ENCODE measurements at places on chromosomes 3 and 15.

DNA sequence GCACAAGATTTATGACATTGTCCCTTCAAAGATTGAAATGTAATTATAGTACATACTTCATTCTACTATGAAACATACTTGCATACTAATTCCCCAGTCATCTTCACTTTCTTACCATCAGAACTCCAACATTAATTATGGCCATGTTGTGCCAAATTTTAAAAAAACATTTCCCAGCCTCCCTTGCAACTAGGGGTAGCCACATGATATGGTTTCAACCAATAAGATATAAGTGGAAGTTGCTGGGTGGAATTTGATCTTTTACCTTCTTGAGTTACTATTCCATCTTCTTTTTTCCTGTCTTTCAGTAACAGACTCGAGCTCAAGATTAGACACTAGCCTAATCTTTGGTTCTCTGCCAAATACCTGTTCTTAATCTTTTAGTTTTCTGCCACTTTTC, 25.6 kb upstream of the UBE3A start:
- ATAC-seq = no peak

GRCh38 chr3:31248563-31248992, 284.1 kb upstream of the STT3B start:
- no peak for ATAC-seq

DNA sequence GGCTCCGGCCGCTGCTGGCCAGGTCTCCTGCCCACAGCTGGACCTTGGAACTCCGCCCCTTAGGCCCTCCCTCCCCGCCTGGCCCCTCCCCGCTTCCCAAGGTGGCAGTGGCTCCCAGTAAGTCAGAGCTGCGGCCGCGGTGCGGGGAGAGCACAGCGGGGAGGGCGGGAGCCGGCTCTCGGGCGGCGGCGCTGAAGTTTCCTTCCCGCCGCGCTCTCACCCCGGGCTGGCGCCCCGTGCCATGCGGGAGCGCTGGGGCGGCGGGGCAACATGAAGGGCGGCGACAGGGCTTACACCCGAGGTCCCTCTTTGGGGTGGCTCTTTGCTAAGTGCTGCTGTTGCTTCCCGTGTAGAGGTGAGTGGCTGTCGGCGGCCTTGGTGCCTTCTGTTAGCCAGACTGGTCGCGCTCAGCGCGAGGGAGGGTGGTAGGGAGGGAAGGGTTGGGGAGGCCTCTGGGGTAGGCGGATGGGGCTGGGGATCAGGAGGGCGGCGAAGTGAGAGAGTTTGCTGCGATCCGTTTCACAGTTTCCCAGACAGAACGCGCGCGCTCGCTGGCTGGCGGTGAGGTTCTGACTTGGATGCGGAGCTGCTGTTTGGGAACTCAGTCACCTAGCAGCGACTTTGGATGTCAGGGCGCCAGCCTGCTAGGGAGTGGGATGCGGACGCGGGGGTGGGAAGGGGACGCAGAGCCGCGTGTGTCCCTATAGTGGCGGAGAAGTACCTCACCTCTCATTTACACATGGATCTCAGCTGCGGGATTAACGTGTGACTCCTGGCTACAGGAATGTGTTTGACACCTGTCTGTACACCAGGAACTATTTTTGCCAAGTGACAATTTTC, 145.5 kb upstream of the UMPS start:
- ATAC-seq = peak; percentile 98

DNA sequence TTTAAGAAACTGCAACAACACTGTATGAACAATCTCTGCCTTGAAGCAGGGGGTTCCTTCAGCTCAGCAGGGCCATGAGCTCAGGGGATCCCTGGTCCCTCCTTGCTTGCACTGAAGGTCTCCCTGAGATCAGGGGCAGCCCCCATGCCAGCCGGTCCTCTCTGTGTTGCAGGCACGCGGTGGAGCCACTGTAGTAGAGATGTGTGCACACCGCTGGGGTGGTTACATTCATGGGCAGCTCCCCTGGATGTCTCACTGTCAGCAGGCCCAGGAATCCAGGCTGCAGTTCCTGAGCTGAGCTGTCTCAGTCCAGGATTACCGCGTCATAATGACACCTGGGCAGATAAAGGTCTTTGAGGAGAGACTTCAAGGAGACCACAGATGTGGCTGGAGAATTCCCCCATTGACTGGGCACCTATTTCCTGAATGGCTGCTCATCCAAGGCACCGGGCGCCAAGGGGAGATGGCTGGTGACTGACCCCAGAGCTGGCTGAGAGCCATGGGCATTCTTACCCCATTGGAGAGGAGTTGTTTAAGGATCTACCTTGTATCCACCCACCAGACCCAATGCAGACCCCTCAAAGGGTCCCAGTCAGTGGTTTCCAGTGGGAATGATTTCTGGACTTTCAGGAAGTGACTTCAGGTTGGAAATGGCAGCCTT, 10.4 kb upstream of the KLF13 start:
- ATAC-seq = no peak

DNA sequence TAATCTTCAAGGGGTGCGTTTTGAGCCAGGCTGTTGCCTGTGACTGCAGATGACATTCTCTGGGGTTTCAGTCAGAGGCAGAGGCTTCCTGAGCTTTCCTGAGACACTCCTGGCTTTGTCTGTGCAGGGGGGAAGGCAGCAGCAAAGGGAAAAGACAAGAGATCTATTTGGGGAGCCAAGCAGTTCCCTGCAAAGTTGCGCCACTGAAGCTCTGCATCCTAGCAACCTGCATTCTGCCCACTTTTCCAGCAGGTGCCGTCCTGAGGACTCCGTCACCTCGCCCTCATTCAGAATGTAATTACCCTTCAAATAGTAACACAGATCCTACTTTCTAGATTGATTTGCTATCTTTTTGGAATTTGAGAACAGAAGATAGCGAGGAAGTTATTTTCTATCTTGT, 1.9 kb upstream of the TMEM158 start:
- ATAC-seq = no peak

- ATAC-seq = no peak
Observed at GRCh38 chr15:40911141-40911540, 16.9 kb downstream of the VPS18 start.
